ENCODE measurements at places on chromosomes 5 and 9.

DNA sequence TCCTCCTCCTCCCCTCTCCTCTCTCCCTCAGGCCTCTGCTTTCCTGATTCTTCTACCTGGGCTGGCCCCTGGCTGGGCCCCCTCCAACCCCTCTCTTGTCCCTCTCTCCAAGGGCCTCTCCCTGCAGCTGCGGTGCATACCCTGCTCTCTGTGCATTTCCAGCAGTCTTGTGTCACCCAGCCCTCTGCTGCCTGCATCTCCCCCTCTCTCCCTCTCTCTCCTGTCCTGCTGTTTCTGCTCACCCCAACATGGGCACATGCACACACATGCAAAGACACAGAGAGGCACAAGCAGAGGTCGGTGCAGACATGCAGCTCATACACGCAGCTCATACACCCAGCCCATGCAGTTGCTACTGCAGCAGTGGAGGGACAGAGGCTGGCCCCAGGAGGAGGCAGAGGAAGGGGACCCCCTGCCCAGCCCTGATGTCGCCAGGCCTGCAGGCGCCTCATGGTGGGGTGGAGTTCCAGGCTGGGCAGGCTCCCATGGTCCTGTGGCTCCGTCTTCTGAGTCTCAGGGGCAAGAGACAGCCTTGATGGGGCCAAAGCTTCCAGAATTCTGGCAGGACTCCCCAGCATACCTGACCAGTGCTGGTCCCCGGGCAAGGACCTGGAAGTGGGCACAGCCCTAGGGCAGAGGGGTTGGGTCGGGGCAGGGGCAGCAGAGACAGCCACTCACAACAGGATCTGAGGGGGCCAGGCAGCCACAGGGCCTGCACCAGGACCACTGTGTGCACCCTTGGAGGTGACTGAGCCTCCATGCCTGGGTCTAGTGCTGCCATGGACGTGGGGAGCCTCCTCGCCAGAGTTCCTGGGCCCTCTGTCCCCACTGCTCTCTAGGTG is 216.9 kb downstream of the C9orf50 start:
- DNase-seq, result no peak

DNA sequence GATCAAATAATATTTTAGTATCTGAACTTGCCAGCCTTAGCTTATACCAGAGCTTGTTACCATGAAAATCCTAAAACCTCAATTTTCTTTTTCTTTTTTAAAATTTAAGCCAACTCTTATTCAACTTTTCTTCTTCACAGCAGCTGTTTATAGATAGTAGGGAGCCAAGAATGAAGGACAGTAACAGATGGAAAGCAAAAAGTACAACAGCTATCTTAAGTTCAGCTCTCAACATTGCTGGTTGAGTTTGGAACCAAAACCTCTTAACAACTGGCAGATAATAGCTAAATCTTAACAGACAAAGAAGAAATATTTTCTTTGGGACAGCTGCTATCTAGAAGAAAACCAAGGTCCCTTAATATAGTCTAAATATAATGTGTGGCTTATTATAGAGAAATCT is 74.7 kb downstream of the PJA2 start:
- no peak for DNase-seq

GRCh38 chr5:176816043-176816745 is 5.8 kb downstream of the UNC5A start:
- DNase-seq, result no peak

DNA sequence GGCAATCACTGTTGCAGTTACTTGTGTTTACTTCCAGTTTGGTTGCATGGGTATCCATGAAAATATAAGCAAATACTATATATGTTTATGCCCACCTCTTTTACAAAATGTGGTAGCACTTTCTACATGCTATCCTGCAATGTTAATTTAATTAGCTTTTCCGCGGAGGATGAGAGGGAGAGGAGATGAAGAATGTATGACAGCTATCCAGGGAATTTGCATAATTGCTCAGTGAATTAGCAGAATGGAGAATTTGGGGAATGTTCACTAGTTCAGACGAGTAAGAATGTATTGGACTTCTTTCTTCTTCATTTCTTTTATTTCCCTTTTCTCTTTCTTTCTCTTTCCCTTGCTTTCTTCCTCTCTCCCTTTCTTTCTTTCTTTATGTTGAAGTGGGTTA is 140.7 kb upstream of the SLC28A3 start:
- no peak for DNase-seq

GRCh38 chr9:91805031-91805430 is 145.0 kb downstream of the ROR2 start:
- no peak for DNase-seq

- no peak for DNase-seq
Measured at GRCh38 chr5:40204144-40204543, 475.6 kb upstream of the PTGER4 start.

DNA sequence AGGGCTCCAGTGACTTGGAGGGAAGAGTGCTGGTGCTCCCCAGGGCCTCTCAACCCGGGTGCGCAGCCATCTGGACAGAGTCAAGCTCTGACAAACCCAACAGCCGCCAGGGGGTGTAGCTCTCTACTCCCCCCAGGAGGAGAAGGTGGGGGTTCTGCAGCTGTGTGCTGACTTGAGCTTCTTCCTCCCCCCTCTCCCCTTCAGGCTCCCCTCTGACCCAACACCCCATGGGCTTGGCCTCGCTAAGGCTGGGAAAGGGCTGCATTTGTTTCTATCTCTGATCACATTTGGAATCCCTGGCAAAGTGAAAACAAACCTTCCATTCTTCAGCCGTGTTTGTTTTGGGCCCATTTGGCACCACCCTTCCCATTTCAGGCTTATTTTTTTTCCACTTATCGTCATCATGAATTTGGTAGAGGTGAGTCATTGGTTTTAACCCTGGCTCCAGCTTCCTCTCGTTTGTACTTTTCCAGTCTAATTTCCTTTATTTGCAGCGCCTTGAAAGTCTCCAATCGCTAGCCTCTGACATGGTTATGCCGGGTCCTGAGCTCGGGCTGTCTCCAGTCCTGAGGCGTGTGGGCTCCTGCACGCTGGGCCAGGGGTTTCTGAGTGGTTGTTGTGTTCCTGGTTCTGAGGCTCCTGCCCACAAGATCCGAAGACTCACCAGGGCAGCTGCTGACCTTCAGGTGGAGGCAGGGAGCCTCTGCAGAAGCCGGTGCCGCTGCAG is 36.1 kb downstream of the DAP start:
- DNase-seq, result no peak

DNA sequence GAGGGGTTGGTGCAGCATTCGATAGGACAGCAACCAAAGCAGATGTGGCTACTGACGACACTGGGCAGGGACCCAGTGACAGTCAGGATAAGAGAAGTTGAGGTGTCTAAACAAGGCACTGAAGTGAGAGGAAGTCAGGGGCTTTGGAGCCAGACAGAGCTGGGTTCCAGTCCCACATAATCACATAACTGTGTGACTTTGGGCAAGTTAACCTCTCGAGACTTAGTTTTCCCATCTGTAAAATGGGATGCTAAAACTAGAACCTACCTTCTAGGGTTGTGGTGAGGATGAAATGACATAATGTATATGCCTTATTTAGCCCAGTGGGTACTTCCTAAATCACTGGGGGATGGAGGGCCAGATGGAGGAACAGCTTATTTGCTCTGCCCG is 3.1 kb downstream of the ANGPTL2 start:
- DNase-seq, result no peak

DNA sequence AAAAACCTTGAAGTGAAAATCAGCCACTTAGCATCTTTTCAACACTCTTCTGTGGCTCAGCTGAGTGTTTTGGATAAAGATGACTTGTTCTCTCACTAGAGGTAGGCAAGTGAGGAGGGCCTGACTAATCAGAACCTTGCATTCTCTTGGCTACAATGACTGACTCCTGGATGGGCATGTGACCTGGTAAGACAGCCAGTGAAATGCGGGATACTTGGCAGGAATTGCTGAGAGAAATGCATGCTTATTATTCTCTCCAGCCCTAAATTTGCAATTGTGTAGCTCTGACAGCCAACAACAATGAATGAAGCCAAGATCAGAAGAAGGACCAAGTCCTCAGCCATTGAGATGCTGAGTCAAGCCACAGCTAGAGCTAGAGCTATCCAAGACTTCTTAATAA is 490.5 kb upstream of the ZNF608 start:
- no peak for DNase-seq

DNA sequence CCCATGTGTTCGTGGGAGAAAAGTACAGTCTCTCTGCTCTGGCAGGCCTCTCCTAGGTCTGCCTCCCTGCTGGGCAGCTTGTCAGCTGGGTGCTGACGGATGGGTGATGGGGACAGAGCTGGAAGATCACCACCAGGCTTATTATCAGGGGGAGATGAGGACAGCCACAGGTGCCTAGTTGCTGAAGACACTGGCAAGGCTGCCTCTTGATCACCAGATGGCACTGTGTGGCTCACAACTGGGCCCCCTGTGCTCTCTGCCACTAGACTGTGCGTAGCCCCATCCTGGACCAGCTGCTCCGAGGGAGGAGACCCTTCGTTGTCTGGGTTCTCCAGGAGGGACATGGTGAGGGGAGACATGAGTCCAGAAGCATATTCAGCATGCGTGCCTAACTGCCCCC is 73.0 kb downstream of the KIF24 start:
- no peak for DNase-seq

DNA sequence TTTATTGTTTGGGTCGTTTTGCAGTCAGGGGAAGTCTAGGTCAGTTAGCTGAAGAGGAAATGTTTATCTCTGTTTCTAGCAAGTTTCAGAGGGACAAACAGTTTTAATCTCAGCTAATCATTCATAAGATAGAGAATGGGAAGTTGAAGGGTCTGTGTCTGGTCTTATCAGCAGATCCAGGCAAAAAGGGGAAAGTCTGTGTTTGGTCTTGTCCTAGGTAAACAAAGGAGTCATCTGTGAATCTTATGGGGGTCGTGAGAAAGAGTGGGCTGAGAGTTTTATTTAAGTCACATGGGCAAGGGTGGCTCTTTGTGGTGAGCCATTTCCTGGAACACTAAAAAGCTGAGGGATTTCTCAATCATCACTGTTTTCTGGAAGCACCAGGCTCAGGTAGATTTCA is 5.6 kb upstream of the SNCAIP start:
- DNase-seq, result no peak

GRCh38 chr5:997001-997474 is 11.6 kb upstream of the NKD2 start:
- no peak for DNase-seq

DNA sequence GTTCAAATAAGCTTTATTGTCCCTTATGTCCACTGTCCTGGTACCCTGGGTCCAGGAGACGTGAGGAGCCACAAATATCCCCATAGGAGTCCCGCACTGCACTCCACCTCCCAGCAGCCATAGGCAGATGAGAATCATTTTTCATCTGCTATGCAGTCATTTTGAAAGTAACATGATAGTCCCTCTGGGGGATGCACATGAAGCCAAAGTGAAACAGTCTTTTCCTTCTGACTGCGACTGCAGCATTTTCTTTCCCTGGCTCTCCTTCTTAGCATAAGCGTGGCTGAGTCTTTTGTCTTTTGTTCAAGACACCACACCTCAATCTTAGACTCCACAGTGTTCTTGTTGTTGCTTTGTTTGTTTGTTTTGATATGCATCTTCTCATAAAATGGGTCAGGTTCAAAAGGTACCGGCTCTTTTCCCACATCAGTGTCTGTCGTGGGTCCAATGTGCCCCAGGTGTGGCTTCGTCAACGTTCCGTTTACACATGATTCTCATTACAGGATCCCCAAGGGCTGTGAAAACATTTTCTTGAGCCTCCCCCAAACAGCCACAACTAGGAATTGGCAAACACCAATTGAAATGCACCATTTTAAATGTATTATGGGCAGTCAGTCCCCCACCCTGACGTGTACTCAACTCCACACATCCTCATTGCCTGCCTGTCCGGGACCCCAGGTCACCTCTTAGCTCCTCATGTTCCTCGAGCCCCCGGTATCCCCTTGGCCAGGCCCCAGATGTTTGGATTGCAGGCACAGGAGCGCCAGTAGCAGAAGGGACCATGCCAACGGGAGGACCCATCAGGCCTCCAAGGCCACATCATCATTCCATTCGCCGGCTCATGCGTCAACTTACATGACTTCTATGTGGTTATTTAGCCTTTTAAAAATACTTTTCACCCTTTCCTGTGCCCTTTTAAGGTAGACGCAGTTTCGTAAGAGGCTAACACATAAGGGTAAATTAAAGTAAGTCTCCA is 237.8 kb upstream of the DAPK1 start:
- no peak for DNase-seq

GRCh38 chr9:70028287-70028686 is 15.4 kb upstream of the MAMDC2 start:
- DNase-seq, result no peak

GRCh38 chr5:128116445-128116844 is 32.9 kb downstream of the SLC12A2 start:
- no peak for DNase-seq

DNA sequence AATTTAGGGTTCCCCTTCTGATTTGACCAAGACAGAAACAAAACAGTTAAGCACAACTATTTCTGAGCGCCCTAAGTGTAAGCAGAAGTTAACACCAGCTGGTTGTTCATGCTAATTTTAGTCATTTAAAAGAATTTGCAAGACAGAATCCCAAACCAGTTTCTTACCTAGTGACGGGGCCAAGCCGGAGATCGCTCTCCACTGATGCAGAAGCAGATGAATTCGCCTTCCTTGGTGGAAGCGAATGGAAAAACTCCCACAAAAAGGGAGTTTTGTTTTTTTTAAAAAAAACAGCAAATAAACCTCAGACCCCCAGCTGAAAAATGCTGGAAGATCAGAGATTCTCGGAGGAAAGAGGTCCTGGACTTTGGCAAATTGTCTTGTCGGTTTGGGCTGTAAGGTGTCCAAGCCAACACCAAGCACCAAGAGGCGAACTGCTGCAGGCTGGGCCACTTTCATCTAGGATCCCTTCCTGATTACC is 47.4 kb upstream of the GLDC start:
- no peak for DNase-seq

GRCh38 chr5:60036192-60036938 is 142.8 kb upstream of the PDE4D start:
- DNase-seq, result no peak

- no peak for DNase-seq
Measured at GRCh38 chr9:38162332-38163211, 93.5 kb upstream of the SHB start.

DNA sequence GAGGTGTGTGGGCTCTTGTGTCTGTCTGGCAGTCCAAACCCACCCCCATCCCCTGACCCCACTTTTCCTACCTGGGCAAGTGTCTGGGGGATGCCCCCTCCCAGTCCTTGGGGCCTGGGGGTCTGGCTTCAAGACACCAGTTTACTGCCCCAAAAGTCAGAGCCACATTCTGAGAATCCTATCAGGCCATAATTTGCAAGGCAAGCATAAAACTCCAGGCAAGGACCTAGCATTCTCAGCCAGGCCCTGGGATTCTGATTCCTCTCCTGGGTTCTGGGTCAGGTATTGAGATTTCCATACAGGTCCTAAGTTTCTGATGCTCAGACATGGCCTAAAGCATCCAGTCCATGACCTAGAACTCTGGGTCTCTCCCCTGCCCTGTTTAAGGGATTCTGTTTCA is 33.3 kb downstream of the CXXC5 start:
- no peak for DNase-seq

- no peak for DNase-seq
Measured at GRCh38 chr5:39713250-39713916, 288.6 kb upstream of the DAB2 start.

Measured in activated T-helper 1 cell treated with Interleukin-2 at 50 U/mL for 16 hours (primary cell).